ENCODE measurements at places on chromosomes 6 and 20.

- DNase-seq, result no peak
These were observed 272.5 kb upstream of the CDYL start for GRCh38 chr6:4503700-4504099.

DNA sequence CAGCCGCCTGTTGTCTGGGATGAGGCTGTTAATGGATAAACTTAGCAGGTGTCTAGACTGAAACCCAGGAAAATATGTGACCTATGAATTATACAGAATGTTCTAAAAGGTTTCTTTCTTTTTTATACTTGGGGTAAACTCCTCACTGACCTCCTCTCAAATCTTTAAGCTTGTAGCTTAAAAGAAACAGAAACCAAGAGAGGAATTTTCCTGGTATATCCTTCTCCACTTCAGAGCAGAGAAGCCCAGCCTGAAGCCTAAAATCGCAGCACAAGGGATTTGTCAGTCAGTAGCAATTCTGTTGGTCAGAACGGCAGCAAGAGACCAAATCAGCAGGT lies 99.4 kb upstream of the RIPOR2 start:
- DNase-seq, result no peak

GRCh38 chr6:170243791-170244291 lies 47.0 kb downstream of the DLL1 start:
- no peak for DNase-seq

- peak; percentile 16 for DNase-seq
These were observed 271.0 kb downstream of the ZNF217 start for GRCh38 chr20:53322651-53323050.

DNA sequence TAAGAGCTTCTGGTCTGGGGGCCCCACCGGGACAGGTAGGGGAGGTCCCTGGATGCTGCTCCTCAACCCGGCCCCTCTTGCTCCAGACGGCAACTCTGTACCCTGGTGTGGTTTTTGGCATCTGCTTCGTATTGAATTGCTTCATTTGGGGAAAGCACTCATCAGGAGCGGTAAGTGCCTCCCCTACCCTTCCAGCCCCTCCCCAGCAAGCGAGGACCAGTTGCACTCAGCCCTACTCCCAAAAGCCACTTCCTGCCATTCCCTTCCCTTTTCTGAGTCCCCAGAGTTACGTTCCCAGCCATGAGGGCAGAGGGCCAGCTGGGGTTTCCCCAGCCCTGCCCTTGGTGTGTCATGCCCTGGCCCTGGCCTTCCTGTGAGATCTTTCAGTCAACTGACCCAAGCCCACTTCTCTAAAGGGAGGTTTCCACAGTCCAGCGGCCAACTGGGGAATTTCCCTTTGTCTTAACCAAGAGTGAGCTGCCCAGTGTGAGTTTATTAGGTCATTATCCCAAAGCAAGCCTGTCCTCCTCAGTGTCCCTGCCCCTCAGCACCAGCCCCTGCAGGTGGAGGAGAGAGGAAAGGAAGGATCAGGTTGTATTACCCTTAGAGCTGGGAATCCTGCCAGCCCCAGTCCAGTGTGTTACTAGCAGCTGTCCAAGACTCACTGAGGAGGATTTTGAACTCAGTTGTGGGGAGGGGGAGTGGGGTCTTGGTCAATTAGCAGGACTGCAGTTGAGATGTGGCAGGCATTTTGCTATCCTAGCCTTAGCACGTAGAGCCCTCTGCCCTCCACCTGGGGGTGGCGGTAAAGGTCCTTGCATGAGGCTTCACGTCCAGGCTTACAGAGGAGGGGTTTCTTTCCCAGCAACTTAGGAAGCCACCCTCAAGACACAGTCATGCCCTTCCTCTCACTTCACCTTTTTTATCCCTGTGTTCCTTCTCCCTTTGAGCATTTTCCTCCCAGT lies 45.8 kb downstream of the TM9SF4 start:
- peak; percentile 19 for DNase-seq

- DNase-seq, result peak; percentile 75
These were observed 526 bp downstream of the SOD2 start for GRCh38 chr6:159692303-159693127.

- no peak for DNase-seq
These were observed 69.4 kb upstream of the PRL start for GRCh38 chr6:22366214-22366613.

DNA sequence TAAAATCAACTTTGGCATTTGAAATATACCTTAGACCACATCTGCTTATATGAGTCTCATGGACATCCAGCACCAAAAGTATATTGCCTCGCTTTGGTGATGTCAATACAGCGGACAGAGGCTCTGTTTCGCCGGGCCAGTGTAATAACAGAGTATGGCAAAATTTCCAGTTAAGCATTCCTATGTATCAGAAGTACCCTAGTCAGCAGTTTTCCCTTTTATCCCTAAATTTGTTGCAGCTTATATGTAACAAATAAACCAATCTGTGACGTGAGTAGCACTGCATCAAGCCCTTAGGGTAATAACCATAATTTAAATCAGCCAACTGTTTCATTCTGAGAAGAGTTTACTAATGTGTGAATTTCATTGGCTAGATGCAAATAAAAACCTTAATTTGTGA lies 585.5 kb upstream of the ADGRB3 start:
- DNase-seq, result no peak

DNA sequence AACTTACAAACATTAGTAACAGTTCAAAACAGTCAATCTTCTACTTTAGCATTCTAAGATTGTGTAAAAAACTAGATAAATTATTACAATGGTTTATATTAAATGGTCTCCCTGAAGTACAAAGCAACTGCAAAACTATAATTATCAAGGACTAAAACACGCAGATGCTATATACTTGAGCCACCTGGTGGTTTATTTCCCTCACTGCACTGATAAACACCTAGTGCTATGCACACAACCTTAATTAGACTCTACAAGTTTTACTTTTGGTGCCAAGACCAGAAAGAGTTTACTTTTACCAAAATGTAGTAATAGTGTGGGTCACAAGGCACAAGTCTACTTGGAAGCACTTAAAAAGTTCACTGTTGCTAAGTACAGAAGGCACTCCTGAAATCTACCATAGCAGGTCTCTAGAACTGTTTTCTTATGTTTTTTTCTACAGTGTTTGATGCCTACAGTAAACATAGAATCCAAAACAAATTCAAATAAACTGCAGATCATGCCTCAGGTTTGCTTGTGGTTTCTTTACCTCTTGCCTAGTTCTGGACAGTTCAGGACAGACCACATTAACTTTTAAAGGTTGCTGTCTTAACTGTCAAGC lies 49.2 kb downstream of the GMDS start:
- DNase-seq, result peak; percentile 24

GRCh38 chr6:118896339-118897136 lies 2.6 kb downstream of the ASF1A start:
- DNase-seq, result no peak

- no peak for DNase-seq
These were observed 150.3 kb downstream of the EYA2 start for GRCh38 chr20:47044938-47045337.

GRCh38 chr20:4833074-4833728 lies 111.5 kb downstream of the PRND start:
- DNase-seq, result no peak

- DNase-seq, result no peak
These were observed 37.9 kb downstream of the MAFB start for GRCh38 chr20:40651151-40651550.

DNA sequence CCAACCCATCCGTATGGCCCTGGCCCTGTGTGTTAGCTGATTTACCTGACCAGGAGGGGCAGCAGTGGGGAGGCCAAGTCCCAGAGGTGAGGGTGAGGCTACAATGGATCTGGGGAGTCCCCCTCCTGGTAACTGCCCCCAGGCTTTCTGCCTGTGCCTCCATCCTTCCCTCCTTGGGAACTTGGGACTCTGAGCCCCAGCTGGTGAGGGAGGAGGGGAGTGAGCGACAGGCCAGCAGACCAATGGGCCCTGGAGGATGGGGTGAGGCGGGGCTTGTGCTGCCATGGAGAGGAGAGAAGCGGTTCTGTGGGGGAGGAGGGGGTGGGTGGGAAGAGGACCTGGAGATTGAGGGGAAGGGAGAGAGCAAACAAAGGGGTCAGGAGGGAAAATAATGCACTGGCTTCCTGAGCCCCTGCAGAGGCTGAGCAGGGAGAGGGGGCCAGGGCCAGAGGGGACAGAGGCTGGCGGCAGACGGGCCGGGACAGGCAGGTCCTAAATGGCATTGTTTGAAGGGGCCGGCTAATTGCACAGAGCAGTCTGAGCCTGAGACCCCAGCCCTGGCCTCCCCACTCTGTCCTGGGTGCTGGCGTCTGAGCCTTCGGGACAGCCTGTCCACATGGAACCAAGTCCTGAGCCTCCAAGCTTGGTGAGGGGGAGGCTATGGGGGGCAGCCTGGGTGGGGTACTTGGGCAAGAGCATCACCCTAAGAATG lies 17.5 kb downstream of the DNMT3B start:
- DNase-seq, result no peak

DNA sequence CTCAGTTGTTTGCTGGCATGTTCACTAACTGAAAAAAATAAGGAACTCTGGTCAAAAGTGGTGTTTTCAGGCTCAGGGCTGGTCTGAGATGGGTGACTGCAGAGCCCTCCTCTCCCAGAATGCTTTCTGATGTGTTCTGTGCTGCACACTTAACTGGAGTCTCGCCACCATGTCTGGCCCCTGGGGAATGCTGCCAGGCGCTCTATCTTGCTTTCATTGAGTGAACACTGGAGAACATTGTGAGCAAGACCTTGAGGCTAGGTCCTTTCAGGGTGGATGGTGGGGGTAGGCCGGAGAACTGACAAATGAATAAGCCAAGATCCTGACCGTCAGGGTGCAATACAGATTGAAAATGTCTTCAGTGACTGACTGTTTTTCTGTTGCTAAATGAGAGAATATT lies 19.5 kb downstream of the PANK2 start:
- no peak for DNase-seq
